ENCODE measurements at places on chromosomes 1 and 21. TPM values are rescaled to one million over a fixed set of nuclear protein-coding genes. Genes with fewer than 3 reads are reported as not detected.

DNA sequence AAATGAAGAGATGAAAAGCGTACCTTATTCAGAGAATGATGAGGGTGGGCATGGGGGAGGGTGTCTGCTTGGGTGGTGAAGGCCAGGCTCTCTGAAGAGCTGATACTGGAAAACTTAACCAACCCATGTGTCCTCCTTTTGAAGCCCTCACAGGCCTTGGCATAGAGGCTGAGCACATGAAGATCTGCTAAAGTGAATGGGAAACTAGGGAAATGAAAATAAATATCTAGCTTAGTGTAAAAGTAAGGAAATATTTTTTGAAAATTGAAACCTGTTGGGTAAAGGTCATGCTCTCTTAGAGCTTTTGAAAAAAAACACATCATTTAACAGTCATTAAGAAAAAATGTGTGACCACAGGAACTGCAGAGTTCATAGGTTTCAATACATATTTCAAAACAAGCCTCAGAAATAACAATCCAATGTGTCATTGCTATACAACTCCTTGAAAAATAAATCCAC, 40.5 kb upstream of the RALGPS2 start:
- DNase-seq: no peak

The CFHR2 gene
- not detected for total RNA-seq

- DNase-seq: no peak
Measured at GRCh38 chr1:77557053-77557452, 125.4 kb downstream of the ZZZ3 start.

DNA sequence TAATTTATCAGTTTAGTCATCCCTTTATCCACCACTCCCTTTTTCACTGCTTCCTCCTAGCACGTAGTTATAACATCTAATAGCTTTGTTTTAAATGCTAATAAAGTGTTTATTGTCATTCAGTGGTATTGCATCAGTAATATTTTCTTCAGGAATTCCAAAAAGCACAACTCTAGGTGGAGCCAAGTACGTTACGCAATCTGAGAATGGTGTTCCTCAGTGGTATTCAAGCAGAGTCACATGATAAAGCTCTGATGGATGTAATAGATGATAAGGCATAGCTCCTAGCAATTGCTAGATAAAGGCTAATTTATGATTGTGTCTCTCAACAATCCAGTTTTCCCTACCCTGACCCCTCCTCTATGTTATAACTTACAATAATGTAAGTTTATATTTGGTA, 494.6 kb upstream of the ADGRL4 start:
- DNase-seq: no peak

DNA sequence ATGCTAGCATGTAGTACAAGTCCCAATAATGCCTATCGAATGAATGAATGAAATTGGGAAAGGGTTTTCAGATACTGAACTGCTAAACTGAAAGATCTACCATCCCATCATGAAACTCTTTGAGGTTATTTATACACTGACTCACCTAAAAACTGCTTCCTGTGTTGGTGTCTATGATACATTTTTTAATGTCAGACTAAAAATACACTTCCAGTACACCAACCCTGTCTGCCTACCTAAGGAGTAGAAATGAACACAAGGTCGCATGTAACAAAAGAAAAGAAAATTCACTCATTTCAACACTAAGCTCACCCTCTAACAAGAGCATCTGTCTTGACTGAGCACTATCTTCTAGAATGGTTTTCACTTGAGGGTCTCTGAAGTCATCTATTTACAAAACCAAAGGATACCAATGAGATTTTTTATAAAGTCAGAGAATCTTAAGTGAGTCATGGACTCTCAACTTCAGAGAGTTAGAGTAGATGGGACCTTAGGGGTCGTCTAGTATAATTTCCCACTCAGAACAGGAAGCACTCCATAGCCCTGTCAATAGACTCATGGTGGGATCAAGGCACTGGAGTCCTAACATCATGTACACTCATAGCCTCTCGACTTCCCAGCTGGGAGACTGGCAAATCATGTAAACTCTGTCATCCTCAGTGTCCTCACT, 53.4 kb downstream of the WLS start:
- DNase-seq: no peak

- DNase-seq: no peak
Measured at GRCh38 chr1:175035865-175036264, 12.6 kb upstream of the MRPS14 start.

The DMBX1 gene
- not detected for total RNA-seq

Data from psoas muscle (tissue), 8 donors.